AML-193 (cell line): ENCODE measurements at places on chromosomes 2 and 18.

GRCh38 chr2:225090746-225091145, 48.5 kb upstream of the DOCK10 start:
- DNase-seq, result no peak

DNA sequence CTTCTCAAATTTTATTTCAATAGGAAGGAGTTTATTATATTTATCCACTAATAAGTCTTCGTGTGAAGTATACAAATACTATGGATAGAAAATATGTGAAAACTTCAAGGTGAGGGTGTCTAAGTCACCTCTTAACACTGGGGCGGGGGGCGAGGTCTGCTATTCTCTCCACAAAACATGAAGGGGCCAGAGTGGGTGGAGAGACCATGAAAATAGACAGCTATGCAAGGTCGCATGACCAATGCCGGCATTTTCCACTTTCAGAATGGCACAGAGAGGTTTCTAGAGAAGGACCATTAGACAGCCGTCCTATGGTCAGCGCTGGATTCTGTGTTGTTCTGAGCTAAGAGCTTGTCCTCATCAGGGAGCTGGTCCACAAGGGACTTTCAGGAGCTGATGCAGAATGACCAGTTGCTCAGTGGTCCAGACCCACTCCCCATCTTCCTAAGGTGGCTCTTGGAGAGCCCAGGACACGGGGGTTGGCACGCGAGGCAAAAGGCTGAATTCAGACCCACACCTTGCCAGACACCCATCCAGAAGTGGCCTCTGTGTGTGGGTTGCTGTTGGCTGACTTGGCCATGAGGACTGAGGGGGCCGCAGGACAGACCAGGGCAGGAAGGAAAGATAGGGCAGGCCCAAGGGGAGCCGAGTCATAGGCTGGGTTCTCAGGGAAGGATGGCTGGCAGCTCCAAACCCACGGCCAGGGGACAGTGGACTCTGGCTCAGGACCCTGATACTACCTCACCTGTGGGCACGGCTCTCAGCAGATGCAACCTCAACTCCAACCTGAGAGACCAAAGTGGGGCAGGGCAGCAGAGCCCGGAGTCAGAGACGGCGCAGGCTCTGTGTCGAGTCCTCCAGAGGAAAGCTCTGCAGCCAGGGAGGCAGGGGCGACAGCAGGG, 69.8 kb downstream of the NDUFA10 start:
- no peak for DNase-seq

DNA sequence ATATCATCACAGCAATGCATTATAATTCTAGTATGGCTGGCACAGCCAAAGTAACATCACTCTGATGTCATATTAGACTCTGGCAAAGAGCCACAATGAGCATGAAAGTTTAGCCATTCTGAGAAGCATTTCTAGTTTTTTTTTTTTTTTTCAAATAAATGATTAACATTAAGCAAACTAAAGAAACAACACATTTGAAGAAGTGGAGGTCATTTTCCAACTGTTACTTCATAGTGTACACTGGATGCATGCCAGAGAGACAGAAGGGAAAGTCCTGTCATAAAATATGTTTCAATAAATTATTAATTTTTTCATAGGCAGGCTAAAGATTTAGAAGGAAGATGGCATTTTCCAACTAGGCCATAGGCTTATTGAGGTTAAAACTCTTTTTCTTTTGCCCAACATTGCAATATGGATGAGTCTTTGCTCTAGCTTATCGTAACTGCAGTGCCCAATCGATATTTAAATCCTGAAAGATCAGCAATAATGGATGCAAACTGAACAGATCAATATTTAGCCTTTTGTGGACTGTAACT, 1630.4 kb upstream of the ACVR2A start:
- DNase-seq, result no peak

- DNase-seq, result no peak
Observed at GRCh38 chr18:65704046-65704445, 46.8 kb upstream of the CDH7 start.

GRCh38 chr2:217743966-217744761, 258.6 kb downstream of the TNS1 start:
- no peak for DNase-seq

DNA sequence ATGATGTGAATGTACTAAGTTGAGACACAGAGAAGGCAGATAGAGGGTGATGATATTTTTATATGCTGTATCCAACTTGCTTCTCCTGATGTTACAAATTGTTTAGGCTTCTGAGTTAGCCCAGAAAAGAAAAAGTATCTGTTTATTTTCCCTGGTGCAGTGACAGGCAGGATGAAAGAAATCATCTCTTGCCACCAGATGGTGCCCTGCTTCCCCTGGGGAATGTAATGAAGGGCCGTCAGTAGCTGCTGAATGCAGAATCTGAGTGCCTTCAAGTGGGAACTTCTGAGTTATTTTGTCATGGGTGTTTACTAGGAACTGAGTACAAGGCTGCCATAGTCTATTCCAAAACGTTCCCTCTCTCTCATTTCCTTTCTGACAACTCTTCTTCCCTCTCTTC, 525.6 kb downstream of the MBD2 start:
- no peak for DNase-seq
